Hippocampal formation (tissue), 2 donors: ENCODE measurements at places on chromosomes 1 and 21.

DNA sequence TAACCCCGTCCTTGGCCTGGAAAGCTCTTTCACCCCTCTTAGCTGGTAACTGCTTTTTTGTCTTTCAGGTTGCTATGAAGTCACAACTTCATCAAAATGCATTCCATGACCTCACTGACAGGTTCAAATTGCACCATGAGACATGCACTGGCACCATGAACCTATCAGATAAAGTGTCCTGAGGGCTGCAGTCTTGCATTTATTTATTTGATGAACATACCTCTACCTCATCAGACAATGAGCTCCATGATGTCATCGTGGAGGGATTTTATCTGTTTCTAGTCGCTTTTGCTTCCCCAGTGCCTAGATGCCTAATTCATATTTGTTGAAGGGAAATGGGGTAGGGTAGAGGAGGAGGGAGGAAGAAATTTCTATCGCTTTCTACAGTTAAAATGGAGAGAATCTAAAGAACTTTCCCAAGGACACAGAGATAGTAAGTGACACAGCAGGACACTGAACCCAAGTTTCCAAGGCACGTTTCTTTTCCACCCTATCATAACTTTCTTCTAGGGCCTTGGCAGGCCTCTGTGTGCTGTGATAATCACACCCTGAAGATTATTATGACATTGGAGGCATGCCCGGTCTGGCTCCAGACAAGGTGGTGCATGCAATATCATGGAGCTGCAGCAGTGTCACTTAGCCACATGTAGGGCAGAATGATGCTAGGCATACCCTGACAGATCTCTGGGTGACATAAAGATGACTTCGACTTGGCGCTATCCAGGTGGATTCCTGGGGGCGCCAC, 69.5 kb downstream of the CD58 start:
- no peak for DNase-seq

DNA sequence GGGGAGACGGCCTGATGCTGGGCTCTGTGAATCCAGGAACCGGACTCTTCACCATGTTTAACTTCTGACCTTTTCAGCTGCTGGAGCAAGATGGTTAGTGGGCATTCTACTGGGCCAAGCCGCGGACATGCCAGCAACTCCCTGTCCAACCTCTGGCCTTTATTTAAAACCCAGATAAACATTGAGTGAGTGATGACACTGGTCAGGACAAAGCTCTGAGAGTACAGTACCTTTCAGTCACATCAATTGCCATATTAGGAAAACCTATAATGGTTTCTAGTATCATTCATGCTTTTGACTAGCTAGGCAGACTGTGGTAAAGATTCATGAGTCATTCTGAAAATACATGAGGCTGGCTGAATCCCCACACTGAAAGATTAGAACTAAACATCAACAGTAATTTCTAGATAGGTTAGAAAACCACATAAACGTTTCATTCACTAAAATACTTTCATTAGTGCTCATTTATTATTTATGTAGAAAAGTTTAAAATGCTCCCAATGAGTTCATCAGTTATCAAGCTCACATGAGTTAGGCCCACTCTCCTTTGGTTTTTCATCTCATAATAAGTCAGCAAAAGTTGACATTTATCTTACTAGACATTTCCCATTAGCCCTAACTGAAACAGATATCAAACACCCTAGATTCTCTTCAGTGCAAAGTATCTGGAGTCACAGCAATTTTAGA, 7.1 kb upstream of the ACTA1 start:
- no peak for DNase-seq

DNA sequence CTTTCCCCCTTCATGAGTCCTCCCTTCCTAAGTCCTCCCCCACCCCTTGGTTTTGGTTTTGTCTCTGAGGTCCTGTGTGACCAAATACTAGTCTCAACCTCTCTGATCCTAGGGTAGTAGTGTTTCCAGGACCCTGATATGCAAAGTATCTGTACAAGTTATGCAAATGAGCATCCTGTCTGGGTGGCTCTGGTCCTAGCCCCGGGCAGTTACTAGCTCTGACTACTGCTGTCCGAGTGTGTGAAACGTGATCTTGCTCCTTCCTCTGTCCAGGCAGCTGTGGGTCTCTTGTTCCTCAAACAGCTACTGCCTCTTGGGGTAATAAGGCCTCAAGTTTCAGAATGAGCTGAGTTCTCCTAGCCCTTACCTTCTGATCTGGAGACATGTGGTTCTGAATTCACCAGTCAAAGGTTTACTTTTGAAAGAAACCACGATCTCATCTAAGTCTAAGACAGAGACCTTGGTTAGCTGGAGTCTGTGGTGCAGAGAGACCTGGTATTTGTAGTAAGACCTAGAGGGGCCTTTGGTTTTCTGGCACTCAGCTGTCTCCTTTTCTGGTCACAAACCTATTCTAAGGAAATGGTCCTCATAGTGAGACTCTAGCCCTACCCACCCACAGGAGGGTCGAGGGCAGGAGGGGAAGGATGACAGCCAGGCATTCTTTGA, 31.0 kb upstream of the IL19 start:
- no peak for DNase-seq

DNA sequence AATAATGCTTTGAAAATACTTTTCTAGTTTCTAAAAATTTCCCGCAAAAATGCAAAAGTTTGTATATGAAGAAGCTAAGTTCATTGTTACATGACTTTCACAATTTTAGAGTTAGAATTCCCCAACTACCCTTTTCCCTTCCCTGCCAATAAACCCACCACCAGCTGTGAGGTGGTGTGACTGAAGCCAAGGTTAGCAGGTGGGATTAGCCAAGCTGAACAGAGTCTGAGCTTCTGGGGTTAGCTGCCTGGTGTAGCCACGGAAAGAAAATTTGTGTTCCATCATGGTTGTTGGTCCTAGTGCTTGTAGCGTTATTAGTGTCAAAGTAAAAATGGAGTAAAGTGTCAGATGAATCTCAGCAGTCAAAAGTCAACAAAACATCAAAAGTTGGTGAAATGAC, 110.9 kb downstream of the ASTN1 start:
- DNase-seq: no peak

DNA sequence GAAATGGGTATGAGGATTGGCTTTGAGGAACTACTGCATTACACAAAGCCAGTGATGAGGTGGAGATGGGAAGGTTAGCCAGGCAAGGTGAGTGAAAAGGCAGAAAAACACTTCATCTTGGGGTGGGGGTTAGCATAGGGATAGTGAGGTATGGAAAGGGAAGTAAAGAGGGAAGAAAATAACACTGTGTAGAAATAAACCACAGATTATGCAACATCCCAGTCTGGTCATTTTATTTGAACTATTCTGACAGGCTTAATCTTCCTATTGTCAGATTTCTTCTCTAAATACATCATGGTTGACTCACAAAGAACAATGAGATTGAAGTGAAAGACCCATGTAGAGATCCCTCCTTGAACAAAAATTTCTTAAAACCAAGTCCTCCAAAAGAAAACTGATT, 640.2 kb downstream of the PTPRC start:
- no peak for DNase-seq

- no peak for DNase-seq
Observed at GRCh38 chr21:16865632-16866031, 647.2 kb upstream of the CXADR start.

- no peak for DNase-seq
Observed at GRCh38 chr1:181803421-181803820, 258.1 kb downstream of the ZNF648 start.

GRCh38 chr1:162927421-162927820, 66.4 kb upstream of the CCDC190 start:
- DNase-seq: no peak

GRCh38 chr1:186745531-186746146, 65.4 kb upstream of the PTGS2 start:
- no peak for DNase-seq

DNA sequence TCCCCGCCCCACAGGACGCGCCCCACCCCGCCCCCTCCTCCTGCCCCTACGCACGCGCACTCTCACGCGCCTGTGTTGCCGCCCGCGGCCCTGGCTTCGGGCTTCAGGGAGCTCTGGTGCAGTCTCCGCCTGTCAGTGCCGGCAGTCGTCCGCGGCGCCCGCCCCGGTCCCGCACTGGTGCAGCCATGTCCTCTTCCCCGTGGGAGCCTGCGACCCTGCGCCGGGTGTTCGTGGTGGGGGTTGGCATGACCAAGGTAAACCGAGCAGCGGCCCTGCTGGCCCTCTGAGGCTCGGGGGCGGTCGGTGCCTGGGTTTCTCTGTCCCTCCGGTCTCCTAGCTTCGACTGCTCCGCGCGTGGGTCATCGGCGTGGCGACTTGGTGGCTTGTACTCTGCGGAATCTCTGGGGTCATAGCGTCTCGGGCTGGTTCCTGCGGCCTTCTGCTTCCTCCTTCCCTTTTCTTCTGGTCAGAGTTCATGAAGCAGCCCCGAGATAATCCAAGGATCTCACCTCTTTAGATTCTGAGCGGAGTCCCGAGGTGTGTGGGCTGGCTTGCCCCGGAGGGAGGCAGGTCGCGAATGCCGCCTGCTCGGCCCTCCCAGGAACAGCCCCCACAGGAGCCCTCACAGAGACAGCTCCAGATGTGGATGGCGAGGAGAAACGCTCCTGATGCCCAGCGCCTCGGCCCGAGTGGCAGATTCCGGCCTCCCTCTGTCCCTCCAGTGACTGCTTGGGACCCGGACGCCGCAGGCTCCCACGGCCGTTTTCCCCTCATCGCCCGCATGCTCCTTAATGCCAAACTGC, at the start of gene SCP2:
TSS of gene SCP2 (plus strand) at position 65 of the 803 bp plus-strand sequence. CDS start at position 186, 121 bp downstream.
- peak; percentile 50 for DNase-seq

DNA sequence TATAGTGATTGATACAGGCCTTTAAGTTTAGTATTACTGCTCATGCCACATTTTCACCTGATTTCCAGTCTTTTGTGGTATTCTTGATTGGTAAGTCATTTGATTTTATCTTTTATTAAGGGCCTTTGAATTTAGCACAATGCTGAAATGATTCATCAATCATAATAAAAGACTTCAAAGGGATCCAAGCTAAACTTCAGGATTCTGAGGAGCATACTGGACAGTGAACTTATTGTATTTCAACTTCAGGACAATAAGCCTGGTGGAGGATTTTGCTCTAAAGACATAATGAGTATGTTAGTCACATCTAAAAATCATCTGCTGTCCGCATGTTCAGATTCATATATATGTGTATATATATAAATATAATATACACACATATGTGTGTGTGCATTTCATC, 233.3 kb downstream of the SETD4 start:
- no peak for DNase-seq

DNA sequence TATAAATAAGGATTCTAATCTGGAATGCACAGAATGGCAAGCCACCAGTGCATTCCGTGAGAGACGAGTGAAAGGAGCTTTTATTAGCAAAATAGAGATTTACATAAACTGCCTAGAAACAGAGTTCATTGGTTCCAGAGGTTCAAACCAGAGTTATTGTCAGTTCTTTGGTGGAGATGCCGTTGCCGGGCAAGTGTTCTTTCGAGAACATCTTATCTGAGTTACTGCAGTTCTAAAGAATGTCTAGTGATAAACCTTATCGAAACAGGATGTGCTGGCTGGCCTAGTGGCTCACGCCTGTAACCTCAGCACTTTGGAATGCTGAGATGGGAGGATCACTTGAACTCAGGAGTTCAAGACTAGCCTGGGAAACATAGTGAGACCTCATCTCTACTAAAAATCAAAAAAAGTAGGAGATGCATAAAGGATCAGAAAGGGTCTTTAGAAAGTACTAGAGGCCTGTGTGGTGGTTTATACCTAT, 19.9 kb upstream of the EVI5 start:
- DNase-seq: peak; percentile 84

DNA sequence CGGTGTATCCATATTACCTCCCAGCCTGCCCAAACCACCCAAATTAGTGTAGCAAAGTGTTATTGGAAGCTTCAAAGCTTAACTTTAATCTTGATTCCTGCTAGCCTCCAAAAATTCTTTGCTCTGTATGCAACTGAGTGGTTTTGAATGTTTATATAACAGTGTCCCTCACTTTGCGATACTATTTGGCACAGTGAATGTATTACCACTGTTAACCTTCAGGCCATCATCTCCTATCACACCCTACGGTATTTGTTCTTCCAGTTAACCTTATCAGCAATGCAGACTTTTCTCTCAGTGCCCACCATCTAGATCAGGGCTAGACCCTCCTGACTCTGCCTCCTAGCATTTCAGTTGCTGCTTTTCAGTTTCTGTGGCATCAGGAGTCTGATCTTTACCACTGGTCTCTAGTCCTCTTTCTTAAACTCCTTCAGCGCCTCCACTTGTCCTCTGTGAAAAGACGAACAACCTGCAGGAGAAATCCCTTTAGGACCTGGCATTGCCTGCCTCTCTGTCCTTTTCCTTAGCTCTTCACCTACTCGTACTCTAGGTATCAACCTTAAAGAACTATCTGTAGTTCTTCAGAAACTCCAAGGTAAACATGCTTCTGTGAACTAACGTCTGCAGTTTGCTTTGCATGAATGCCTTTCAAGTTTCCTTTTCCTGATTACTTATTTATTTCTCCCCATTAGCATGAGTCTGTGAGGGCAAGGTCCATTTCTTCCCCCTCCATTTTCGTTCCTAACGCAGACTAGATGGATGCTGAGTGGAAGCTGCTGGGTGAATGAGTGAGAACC, 71.7 kb downstream of the SNX7 start:
- DNase-seq: no peak

GRCh38 chr1:53705446-53706096, 33.4 kb downstream of the GLIS1 start:
- no peak for DNase-seq

DNA sequence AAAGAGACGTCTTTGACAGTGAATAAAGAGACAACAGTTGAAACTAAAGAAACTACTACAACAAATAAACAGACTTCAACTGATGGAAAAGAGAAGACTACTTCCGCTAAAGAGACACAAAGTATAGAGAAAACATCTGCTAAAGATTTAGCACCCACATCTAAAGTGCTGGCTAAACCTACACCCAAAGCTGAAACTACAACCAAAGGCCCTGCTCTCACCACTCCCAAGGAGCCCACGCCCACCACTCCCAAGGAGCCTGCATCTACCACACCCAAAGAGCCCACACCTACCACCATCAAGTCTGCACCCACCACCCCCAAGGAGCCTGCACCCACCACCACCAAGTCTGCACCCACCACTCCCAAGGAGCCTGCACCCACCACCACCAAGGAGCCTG, 68.5 kb downstream of the TPR start:
- DNase-seq: no peak

GRCh38 chr1:70863239-70863638, 184.4 kb downstream of the PTGER3 start:
- no peak for DNase-seq

DNA sequence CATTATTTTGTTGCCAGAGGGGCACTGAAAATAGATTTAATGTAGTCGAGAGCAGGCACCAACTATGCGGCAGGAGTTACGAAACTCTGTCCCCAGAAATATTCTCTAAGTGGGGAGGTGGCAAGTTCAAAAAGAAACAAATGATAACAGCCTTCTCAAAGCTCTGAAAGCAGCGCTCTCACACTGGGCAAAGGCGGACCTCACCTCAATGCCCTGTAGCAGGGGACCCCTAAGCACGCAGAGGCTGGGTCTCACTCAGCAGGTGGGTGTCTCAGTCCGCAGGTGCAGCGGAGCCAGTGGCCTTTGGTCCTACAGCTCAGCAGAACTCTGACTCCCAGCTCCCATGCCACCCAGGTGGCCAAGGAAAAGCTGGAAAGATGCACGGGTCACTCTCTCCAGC, 21.8 kb upstream of the TMPRSS2 start:
- no peak for DNase-seq
